ENCODE measurements at places on chromosomes 2 and 18.
A peak's percentile ranks its signal among the peaks of the same experiment; 100 is the strongest.

- DNase-seq: no peak
Observed at GRCh38 chr2:62501069-62501468, 4.9 kb downstream of the TMEM17 start.

GRCh38 chr2:111108745-111109271, 11.9 kb upstream of the BCL2L11 start:
- DNase-seq: no peak

- DNase-seq: no peak
Observed at GRCh38 chr2:105582952-105583660, 161.6 kb upstream of the NCK2 start.

DNA sequence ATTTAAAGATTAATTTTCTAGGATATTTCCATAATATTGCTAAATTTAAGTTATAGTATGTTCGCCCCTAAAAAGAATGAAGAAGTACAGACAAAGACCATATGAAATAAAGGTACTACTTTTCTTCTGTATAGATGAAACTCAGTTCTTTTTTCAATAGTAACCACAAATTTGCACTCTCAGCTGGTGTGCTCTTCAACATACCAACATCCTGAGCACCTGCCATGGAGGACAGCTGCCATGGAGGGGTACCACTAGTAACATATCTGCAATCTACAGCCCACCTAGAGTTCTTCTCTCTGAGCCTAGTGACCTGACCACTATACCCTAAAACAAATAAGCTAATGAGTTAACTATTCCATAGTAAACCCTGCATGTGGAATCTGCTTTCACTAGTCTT, 36.8 kb upstream of the ERCC3 start:
- no peak for DNase-seq

- no peak for DNase-seq
Observed at GRCh38 chr18:74694436-74694835, 96.8 kb downstream of the ZNF407 start.

- no peak for DNase-seq
Observed at GRCh38 chr2:101272045-101272784, 19.5 kb downstream of the CNOT11 start.

DNA sequence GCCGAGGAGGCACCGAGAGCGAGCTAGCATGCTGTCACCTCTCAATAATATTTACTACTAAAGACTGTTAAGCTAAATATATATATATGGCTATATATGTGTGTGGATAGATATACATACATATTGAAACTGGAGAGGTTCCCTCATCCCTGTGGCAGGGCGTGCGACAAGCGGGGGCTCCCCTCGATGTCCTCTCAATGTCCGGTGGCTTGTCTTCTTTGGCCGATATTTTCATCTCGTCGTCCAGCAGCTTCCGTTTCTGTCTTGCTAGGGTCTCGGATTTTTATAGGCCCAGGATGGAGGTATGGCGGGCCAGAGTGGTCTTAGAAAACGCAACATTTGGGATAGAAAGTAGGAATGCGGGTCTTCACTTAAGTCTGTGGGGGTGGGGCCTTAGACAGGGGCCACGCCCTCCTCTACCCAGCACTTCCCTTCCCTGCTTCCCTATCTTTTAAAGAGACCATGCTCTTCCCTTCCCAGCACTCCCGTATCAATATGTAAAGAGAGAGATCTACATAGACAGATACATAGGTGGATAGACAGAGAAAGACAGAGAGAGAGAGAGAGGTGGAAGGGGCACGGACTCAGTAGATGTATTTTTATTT, 866.8 kb downstream of the DSC3 start:
- DNase-seq: no peak

GRCh38 chr2:717661-718060, 40.5 kb upstream of the TMEM18 start:
- no peak for DNase-seq

- DNase-seq: no peak
Observed at GRCh38 chr2:127118467-127118866, 11.5 kb upstream of the BIN1 start.

GRCh38 chr18:58254873-58255511, 211.0 kb downstream of the NEDD4L start:
- DNase-seq: peak; percentile 18

GRCh38 chr2:9613291-9613690, 17.5 kb downstream of the YWHAQ start:
- no peak for DNase-seq

DNA sequence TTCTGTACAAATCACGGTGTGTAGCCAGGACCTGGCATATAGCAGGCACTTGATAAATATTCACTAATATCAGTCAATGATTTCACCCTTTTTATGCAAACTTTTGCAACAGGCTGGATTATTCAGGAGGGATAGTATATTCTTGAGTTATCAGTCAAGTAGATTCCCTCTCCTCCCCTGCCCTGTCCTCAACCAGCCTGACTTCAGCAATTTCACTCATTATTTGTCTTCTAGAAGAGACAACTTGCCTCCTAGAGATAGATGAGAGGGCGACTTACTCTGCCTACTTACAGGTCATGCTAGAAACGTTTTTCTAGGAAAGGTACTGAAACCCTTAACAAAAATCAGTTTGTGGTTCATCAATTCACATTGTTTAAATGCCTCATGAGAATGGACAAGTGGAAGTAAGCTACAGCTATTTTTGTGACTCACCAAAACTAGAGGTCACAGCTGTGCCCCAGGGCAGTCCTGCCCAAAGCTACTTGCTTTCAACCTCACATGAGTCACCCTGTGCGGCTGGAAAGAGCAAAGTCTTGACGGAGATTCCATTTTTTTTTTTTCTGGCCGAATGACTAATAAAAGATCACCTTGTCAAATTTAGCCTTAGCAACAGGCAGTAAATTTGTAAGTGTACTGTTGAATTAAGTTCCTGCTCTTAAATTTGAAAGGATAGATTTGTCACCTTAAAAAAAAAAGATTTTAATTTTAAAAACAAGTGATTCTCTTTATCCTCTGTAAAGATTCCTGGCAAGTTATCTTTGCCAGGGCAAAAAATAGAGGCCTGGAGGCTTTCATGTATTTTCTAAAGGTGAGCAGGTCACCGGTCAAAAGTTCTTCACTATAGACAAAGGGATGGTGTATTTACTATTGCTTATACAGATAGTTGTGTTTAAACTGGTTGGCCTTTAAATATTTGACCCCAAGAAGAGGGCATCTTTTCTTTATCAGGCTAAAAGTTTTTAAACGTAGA, 109.0 kb upstream of the SLC35G4 start:
- DNase-seq: no peak

GRCh38 chr2:57546478-57546877, 500.1 kb upstream of the VRK2 start:
- DNase-seq: no peak

DNA sequence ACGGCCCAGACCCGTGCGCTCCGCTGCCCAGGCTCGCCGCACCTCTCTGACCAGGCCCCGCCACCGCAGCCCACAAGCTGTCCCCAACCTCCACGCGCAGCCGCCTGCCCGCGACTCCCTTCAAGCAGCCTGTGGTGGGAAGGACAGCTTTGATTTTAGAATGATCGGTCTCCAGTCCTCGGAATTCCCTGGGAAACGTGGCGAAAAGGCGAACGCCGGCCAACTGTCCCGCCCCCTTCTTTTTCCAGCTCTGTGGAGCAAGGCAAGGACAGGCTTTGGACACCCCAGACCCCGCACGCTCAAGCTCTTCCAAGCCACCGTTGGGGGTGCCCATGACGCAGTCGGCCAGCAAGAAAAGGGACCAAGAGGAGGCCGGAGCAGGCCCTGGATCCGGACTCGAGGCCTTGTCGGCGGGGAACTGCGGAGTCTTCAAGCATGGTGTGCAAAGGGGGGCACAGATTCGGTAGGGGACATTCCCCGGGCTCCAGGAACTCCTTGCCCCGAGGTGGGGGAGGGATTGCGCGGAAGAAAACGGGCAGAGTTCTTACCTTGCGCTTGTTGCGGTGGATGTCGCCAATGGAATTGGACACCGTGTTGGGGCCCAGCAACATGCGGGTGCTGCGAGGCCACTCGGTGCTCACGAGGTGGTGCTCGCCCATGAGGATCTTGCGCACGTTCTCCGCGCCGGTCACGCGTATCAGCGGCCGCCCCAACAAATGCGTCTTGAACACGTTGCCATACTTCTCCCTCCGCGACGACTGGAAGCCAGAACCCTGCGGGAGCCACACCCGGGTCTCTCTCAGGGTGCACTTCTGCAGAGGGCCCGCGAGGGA, 4.0 kb downstream of the CYP26B1 start:
- no peak for DNase-seq

DNA sequence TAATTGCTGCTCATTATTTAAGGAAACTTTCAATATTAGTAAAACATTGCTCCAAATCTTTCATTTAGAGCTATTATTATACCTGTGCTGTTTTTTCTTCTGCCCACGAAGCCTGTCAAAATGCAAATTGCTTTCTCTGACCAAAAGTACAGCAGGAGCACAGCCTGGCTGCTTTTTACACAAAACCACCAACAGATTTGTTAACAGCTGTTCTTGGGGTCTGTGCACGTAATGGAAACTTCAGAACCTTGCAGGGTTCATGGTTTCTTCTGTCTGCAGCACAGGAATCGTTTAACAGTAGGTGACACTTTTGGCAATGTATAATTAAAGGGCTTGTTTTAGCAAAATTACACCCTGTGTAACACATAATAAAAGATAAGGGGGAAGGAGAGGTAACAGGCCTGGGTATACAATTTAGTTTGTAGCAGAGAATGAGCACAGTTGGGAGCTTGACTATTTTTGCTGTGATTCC, 447.3 kb downstream of the KCNJ3 start:
- no peak for DNase-seq

DNA sequence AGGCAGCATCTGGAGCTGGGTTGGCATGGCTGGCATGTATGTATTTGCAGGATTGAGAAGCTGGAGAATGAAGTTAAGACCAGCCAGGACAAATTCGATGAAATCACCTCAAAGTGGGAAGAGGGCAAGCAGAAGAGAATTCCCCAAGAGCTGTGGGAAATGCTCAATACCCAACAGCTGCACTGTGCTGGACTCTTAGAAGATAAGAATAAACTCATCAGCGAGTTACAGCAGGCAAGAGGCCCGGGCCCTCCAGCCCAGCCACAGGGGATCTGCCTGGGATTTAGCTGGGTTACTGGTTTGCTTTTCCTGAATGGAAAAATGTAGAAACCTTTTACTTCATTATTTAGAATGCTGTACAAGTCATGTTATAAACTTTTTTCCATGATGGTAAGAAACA, 22.5 kb downstream of the DRC1 start:
- DNase-seq: no peak

- DNase-seq: no peak
Observed at GRCh38 chr18:36312806-36313395, 15.4 kb downstream of the FHOD3 start.

- DNase-seq: no peak
Observed at GRCh38 chr2:25700221-25700660, 26.9 kb upstream of the DTNB start.

- DNase-seq: no peak
Observed at GRCh38 chr2:100745604-100746003, 74.3 kb upstream of the NPAS2 start.

- DNase-seq: no peak
Observed at GRCh38 chr2:106076941-106077340, 117.2 kb downstream of the UXS1 start.

- DNase-seq: no peak
Observed at GRCh38 chr18:48028696-48029095, 98.2 kb upstream of the SMAD2 start.

GRCh38 chr2:230627806-230628724, 84.6 kb upstream of the CAB39 start:
- DNase-seq: no peak

DNA sequence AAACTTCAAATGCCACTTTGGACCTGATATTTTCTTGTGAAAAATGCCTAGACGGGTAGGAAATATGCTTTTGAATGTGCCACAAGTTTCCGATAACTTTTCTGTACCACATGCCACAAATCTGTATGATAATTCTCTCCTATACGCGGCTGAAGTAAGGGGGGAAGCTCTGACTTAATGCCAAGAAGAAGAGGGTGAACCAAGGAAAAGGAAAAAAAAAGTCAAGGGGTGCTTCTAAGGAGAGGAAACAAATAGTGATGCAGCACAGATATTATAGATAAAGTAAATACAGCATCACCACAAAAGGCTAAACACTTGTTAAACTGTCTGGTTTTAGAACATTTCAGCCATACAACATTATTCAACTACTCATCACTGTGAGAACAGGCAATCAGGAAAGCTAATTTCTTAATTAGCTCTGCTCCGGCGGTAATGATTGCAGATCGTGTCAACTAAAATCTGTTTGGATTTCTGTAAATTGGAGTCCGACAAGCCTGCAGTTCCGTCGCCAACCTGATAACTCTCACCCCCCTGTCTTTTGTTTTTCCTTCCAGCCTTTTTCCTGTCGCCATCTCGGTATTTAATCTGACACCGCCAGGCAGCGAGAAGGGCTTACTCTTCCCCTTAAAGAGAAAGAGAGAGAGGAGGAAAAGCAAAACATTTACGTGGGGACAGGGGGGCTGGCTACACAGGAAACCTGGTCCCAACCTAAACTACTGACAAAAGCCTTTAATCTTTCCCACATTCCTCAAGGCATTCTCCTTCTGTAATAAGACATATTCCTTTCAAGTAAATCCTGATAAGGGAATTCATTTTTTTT, 67.5 kb downstream of the ZEB2 start:
- no peak for DNase-seq

DNA sequence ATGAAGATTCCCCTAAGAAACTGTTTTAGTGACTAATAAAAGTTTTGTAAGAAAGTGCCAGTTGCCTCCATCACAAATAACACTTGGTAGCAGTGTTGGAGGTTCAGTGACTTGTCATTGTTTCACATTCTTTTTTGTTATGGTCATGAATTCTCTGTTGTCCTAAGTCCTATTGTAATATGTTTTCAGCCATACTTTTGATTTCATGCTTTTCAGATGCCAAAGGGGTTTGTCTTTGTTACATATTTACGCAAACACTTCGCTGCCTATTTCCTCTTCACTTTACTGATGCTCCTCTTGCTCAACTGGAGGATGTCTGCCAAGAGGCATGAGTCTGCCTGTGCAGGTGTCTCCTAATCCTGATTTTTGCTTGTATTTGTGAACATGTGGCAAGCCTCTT, 66.6 kb downstream of the PHLPP1 start:
- DNase-seq: no peak

DNA sequence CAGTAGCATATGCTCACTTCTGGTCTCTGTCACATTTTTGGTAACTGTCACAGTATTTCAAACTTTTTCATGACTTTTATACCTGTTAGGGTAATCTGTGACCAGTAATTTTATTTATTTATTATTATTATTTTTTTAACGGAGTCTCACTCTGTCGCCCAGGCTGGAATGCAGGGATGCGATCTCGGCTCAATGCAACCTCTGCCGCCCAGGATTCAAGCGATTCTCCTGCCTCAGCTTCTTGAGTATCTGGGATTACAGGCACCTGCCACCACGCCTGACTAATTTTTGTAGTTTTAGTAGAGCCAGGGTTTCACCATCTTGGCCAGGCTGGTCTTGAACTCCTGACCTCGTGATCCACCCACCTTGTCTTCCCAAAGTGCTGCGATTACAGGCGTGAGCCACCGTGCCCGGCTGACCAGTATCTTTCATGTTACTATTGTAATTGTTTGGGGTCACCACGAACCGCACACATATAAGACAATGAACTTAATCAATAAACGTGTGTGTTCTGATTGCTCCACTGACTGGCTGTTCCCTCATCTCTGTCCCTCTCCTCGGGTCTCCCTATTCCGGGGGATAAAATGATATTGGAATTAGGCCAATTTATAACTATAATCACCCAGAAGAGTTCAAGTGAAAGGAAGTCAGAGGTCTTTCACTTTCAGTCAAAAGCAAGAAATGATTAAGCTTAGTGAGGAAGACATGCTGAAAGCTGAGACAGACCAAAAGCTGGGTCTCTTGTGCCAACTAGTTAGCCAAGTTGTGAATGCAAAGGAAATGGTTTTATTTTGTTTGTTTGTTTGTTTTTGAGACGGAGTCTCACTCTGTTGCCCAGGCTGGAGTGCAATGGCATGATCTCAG, 22.9 kb downstream of the TGIF1 start:
- no peak for DNase-seq

- DNase-seq: no peak
Observed at GRCh38 chr2:37865640-37866039, 59.4 kb upstream of the RMDN2 start.

All from iPS DF 6.9 (cell line).